ENCODE measurements at places on chromosomes 13 and 19.

- no peak for DNase-seq
Observed at GRCh38 chr19:6279620-6279930, 200 bp downstream of the MLLT1 start.

DNA sequence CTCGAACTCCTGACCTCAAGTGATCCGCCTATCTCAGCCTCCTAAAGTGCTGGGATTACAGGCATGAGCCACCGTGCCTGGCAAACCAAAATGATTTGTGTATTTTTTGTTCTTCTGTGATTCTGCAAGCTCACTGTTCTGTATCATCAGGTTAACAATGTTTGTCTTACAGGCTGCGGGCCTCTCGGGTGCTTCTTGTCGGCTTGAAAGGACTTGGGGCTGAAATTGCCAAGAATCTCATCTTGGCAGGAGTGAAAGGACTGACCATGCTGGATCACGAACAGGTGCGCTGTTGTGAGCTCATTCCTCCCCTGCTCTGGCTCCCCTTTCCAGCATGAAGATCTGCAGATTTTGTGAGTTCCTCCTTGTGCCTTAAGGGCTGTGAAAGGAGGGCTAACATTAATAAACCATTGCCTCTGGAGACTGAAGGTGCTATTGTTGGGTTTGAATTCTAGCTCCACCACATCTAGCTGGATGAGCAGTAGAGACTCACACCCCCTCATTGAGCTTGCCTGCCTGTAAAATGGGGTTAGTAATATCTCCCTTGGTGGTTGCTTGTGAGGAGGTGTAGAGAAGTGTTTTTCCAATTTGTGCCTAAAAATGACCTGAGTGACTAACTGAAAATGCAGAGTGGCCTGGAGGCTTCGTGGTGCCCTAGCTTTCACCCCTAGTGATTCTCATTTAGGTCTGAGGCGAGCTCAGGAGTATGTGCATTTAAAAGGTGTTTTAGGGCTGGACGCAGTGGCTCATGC is 12.9 kb downstream of the SAE1 start:
- DNase-seq = no peak

DNA sequence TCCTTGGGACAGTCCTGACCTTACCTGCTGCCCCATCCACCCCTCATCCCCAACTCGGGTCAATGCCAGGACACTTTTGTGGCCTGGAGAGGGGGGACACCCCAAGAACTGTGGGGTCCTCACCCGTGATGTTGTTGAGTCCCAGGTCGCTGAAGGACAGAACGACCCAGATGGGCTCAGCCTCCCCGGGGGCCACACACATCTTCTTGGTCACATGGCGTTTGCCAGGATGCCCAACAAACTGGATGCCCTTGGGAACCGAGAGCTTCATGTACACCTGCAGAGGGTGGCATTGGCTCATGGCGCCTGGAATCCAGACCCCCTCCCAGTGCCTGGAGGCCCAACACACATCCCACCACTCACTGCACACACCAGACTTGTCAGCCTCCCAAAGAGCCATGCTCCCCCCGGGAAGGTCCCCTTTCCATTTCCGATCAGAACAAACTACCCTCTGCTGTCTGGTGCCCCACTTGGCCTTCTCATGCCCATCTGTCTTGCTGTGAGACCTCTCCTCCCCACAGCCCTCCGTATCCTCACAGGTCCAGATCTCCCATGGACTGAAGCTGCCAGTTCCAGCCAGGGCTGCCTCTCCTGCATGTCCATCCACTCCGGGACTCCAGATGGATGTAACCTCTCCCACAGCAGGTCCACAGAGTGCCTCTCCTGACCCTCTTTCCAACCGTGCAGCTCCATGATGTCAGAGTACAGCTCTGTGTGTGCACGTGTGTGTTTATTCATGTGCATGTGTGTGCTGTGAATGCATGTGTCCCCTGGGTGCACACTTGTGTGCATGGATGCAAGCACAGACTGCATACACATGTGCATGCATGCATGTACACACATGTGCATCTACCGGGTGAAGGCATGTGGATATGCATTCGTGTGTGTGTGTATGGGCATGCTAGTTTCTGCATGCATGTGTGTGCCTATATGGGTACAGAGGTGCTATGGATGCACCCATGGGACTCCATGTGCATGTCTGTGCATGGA is 58.4 kb downstream of the F2RL3 start:
- DNase-seq = no peak

DNA sequence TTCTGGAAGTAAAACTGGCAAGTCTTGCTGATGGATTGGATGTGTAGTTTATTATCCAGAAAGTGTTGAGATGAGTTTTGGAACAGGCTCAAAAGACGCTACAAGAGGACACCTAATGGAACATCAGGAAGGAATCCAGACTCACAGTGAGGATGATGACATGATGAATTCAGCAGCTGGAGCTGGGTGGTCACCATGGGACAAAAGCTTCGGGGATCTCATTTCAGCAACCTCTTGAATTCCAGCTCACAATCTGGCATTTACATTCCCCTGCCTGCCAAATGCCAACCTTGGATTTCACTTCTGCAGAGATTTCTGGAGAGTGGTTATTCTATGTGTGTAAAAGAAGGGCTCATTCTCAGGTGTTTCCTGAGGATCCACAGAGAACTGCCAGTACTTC is 288.0 kb upstream of the TMTC4 start:
- DNase-seq = no peak

- DNase-seq = no peak
Observed at GRCh38 chr13:29782798-29783197, 67.6 kb downstream of the UBL3 start.

DNA sequence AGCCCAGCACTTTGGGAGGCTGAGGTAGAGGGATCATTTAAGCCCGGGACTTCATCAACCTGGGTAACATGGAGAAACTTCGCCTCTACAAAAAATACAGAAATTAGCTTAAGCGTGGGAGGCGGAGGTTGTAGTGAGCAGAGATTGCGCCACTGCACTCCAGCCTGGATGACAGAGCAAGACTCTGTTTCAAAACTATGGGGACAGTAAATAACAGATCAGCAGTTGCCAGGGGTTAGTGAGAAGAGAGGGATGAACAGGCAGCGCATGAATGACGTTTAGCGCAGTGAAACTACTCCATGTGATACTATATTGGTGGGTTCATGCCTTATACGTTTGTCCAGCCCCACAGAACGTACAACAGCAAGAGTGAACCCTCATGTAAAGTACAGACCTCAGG is 7.1 kb upstream of the ICAM3 start:
- DNase-seq = no peak

DNA sequence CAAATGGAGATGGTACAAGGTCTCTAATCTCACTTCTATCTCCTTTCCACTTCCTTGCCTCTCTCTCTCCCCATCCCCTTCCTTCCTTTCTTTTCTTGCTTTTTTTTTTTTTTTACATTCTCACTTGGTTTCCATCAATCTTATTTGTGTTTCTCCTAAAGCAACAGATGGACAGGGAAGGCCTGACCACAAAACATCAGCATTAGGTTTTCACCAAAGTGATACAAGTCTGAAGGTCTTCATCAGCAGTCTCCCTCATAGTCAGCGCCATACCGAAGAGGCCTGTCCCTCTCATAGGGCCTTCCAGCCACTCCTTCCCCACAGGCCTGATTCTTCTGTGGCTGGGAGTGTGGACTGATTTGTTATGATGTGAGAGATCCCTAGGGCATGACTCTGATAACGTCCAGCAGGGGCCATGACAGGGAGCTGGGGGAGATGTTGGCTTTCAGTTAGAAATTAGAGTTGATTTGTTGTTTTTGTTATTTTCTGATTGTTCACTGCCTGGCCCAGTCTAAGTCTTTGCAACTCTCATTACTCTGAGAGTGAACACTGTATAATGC is 158.7 kb downstream of the SLC7A1 start:
- DNase-seq = no peak

DNA sequence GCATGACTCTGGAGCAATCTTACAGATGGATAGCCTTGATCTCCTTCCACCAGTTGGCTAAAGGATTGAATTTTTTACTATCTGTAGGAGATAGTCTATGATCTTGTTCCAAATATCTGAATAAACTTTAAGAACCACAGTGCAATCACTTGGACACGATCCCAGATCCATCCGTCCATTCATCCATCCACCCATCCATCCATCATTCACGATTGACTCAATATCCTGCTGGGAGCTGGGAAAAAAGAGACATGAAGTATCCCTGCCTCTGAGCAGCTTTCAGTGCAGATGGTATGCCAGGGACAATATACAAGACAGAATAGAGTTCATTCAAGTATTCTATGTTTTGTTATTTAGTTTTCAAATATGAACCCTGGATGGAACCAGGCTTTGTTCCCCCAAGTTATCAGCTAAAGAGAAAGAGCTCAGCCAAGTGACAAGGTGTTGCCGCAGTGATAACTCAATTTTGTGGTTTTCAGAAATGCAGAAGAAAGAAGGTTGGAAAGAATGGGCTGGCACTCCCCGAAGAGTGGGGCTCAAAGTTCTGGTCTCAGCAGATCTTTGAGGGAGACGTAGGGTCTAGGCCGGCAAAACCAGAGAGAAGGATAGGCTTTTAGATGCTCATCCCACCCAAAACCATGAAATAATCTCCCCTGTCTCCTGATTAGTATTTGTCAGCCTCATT is 66.3 kb downstream of the IRS2 start:
- DNase-seq = no peak

DNA sequence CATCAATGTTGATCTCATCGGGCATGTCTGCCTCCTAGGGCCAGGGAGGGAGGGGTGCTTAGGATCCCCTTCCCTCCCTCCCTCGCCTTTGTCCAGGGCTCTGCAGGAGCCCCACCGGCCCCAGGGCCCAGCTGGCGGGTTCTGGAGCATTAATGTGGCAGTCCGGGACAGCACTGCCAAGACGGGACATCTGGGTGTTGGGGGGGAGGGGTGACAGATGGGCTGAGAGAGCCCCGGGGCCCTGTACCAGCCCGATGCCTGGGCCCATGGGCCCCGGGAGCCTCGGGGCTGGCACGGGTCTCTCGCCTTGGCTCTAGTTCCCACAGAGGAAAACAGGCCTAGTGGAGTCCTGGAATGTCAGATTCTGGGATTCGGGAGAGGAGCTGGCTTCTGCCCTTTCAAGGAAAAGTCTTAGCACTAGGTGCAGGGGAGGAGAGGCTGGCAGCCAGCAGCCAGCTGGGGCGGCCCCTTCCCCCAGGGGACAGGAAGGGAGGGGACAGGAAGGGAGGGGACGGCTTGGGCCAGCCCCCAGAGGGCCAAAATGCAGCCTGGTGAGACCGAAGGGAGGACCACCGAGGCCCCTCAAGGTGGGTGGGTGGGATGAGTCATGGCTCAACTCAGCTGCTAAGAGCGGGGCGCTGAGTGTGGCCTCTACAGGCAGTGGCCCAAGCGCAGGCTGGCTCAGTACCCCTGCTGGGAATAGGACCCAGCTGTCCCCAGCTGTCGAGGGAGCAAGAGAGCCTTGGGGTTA is 3.1 kb downstream of the PPP1R14A start:
- no peak for DNase-seq

DNA sequence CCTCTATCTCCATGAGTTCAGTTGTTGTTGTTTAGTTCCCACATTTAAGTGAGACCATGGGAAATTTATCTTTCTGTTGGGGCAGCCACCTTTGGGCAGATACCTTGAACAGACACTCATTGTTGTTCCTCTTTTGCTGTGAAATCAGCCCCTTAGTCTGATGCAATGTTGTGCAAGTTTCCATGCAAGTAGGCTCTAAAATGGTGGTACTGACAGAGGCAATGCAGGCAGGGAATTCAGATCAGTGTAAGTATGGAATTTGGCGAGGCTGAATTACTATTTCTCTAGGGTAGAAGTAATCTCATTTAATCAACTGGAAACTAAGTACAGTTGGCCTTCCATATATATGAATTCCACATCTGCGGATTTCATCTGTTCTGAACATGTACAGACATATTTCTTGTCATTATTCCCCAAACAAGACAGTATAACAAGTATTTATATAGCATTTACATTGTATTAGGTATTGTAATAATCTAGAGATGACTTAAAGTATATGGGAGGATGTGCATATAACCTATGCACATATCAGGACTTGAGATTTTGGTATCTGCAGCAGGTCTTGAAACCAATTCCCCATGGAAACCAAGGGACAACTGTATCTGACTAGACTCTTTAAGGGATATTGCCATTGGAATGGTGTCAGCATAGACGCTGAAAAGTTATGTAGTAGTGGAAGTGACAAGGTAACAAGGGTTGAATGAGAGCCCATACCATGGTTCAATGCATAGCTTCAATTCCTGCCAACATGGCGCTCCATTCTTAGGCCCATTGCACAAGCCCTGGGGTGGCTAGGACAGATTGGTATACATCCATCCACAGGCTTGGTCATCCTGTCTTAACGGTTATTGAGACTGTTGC is 281.5 kb upstream of the HTR2A start:
- no peak for DNase-seq

Data from GDM1 (cell line).